ENCODE measurements at places on chromosomes 16 and 17.
A peak's percentile ranks its signal among the peaks of the same experiment; 100 is the strongest.

GRCh38 chr16:4506450-4506849 lies 30.3 kb downstream of the HMOX2 start:
- DNase-seq, result peak; percentile 85

DNA sequence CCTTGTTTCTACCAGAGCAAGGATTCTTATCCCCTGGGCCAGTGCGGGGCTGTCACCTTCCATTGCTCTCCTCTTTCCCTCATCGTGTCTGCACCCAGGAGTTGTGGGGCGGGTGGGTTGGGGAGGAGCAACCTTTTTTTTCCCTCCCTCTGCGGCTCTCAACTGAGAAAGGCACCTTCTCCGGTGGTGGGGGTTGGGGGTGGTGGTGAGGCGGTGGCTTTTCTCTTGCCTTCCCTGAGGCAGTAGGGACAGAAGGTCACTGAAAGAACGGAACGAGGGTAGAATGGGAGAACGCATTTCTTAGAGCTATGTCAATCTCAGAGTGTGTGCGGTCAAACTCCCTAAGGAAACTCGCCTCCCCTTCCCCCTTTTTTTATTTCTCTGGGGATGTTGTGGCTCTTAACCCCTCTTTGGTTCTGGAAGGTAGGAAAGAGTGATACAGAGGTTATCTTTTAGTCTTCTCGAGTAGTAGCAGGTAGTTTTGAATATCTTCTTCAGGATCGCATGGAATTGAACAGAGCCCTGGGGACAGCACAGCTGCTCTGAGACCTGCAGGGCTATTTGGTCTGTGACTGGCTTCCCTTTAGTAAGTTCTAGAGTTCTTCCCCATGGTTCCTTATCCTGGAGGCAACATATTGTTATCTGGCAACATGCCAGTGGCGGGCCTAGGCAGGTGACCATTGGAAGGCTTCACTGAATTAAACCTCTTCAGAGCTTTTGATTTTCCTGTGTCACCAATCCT lies 994 bp downstream of the CLTC start:
- peak; percentile 34 for DNase-seq

GRCh38 chr17:37640015-37640414 lies 3.2 kb downstream of the DDX52 start:
- no peak for DNase-seq

GRCh38 chr17:77235370-77235941 lies 94.7 kb downstream of the SEC14L1 start:
- DNase-seq, result peak; percentile 91

DNA sequence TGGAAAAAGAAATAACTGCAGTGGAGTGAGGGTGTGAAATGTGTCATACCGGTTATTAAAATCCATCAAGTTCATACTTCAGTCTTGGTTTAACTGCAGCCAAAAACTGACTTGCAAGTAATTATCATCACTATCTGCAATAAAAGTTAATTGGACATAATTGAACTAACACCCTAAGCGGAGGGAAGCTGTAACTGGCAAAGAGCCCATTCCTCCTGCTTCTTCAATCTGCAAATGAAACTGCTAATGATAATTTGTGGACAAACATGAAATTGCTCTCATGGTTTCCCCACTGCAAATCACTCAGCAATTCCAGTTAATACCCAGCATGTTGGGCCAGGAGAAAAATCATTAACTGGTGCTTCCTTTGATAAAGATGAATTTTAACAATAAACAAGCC lies 46.5 kb downstream of the FAM222B start:
- DNase-seq, result no peak

Measured in lung (tissue), 17 donors.